Activated gamma-delta T cell treated with anti-CD3 and anti-CD28 coated beads, Interleukin-2, amount 50 U/mL, for 16 hours (primary cell): ENCODE measurements at places on chromosomes 7 and 10.

DNA sequence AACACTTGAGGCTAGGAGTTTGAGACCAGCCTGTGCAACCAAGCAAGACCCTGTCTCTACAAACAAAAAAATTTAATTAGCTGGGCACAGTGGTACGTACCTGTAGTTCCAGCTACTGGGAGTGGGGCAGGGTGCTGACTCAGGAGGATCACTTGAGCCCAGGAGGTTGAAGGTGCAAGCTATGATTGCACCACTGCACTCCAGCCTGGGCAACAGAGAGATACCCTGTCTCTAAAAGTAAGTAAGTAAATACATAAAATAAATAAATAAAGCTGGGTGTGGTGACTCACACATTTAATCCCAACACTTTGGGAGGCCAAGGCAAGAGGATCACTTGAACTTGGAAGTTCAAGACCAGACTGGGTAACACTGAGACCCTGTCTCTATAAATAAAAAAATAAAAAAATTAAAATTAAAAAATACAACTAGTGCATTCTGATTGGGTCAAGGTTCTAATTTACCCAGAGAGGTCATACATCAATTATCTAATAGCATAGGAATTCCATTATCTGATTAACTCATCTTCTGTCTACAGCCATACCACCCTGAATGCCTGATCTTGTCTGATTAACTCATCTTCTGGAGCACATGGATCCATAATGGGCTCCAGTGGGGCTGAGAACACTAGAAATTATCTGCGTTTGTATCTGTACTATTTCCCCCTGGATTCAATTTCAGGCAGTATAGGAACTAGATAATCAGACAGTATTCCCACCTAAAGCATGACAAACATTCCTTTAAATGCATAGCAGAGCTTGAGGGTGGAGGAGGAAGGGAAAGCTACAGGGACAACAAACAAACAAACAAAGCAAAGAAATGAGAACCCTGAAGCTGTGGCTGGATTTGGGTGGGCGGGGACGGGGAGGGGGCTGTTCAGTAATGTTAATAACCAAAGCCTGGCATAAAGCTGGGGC is 21.0 kb upstream of the HILPDA start:
- no peak for DNase-seq

DNA sequence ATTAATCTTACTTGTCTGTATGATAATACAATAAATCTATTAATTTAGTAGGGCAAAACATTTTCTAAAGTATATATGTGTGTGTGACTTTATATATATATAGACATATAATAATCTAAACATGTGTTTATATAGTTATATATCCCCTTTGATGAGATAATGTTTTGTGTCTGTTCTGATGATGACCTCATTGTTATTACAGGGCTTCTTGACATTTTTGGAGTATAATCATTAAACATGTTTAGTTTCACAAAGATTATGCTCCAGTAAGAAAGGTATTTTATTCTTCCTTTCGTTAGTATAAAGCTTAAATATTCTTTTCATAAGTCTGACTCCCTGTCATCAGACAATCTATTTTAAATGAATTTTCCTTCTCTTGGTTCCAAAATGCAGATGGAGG is 62.3 kb upstream of the CABCOCO1 start:
- DNase-seq, result no peak

DNA sequence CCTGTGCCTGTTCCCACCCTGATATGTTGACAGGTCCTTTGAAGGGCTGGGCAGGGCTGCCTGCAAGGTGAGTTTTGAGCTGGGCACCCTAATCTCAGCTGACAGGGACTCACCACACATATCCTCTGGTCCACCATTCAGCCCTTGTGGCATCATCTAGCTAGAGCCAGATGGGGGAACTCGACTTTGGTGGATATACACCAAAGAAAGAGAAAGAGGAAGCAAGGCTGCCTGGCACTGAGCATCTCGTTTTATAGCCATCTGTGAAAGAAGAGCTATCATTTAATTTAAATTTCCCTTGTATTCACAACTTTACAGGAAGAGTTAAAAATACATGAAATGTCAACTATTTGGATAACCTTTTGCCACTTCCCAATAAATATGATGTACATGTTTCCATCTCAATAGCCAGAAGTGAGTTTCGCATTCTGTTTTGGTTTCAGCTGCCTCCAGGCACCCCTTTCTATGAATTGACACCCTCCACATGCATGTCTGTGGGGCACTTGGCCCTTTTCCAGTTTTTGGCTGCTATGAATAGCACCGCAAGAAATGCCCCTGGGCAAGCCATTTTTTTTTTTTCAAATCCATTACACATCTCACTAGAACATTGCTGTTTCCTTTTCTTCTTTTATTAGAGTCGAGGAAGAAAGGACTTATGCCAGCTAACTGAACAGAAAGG is 22.9 kb upstream of the GRB10 start:
- DNase-seq, result no peak

DNA sequence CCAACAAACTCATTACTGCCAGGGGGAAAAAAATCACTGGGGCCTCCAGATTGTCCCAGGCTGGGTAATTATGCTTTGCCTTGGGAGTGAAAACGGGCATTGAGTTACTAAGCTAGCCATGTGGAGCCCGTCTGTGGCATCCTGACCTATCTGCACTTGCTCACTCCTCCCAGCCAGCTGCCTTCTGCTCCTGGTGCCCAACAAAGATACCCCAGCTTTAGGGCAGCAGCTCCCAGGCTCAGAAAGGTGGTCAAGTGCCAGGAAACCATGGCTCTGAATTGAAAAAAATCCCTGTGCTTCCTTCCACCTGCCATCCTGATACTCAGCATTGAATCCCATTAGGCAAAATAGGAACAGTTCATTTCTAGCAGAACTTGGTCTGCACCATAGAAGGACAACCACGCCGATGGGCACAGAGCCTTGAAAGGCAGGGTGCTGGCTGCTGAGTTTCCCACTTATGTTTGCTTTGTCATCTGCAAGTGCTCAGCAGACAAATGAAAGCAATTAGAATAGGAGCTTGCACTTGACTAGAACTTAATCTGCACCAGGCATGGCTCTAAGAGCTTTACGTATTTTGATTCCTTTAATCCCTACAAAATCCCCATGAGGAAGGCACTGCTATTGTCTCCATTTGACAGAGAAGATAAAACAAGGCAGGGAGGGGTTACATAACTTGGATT is 42.8 kb downstream of the HSPA12A start:
- DNase-seq, result no peak

GRCh38 chr10:7817984-7818294 is 366 bp upstream of the TAF3 start:
- DNase-seq, result no peak

GRCh38 chr10:70498970-70499835 is 20.6 kb downstream of the PALD1 start:
- DNase-seq, result no peak

- no peak for DNase-seq
These were observed 459.7 kb upstream of the SEMA3A start for GRCh38 chr7:84654273-84654672.

DNA sequence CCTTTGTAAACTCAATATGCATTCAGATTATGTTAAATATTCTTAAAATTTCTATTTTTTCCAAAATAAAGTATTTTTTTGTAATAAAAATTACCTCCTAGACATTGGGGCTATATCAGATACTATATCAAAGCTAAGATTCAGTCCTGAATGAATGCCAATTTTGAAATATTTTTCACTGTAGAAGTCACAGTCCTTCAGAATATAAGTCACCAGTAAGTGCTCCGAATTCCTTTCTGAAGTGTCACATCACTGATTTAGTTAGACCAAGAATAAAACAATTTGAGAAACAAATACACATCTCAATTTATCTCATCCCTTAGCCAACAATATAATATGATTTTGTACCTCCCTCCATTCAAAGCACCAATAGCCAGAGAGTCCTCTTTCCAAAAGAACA is 33.9 kb upstream of the GSAP start:
- no peak for DNase-seq

DNA sequence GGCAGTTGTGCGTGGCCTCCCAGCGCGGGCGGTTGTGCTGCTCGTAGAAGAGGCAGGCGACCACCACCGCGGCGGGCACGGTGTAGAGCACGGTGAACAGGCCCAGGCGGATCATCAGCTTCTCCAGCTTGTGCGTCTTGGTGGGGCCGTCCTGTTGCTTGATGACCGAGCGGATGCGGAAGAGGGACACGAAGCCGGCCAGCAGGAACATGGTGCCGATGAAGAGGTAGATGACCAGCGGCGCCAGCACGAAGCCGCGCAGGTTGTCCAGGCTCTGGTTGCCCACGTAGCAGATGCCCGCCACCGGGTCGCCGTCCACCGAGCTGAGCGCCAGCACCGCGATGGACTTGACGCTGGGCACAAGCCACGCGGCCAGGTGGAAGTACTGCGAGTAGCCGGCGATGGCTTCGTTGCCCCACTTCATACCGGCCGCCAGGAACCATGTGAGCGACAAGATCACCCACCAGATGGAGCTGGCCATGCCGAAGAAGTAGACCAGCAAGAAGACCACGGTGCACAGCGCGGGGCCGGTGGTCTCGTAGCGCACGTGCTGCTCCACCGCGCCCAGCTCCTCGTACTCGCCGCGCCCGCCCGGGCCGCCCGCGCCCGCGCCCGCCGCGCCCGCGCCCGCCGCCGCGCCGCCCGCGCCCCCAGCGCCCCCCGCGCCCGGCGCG is 2.2 kb downstream of the FZD8 start:
- DNase-seq, result no peak

DNA sequence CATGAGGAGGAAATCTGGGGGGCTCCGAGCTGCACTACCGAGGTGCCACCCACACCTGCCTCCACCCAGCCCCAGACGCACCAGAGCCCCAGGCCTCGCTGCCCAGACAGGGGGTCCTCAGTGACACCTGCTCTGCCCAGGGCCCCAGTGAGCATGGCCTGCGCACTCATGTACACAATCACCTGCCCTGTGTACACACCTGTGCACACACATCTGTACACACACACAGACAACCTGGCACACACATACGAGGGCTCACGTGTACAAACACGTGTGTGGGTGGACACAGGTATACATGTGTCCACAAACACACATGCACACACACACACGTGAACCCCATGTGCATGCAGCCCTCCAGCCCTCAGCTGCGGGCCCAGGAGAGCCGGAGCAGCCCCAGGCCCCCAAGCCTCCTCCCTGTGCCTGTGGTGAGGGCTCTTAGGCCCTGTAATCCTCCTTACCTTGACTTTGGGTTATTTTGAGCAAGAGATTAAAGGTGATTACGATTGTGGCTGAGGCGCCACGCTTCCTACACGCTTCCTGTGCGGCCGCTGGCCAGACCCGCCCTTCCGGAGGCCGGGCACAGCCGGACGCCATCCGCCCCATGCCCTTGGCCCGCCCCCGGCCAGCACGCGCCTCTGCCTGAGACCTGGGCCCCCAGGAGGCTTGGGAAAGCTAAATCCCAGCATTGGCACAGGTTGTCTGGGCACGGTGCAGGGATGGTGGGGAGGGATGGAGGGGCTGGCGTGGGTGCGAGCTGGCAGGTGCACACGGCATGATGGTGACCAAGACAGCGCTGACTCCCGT is 71.9 kb downstream of the ELFN1 start:
- DNase-seq, result no peak

DNA sequence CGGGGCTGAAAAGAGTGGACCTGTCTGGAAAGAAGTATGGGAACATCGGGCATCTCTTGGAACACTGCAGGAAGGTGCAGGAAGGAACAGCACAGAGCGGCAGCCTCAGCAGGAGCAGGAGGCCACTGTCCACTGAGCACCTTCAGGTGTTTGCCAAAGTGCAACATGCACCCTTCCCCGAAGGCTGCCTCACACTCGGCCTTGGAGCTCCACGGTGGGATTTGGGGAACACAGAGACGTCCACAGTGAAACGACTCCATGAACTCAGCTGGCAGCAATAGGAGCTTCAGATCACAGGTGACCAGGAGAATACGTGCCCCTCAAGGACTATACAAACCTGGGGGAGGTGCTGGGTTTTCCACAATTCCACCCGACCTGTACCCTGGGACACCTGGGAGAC is 140.3 kb upstream of the RET start:
- DNase-seq, result no peak

DNA sequence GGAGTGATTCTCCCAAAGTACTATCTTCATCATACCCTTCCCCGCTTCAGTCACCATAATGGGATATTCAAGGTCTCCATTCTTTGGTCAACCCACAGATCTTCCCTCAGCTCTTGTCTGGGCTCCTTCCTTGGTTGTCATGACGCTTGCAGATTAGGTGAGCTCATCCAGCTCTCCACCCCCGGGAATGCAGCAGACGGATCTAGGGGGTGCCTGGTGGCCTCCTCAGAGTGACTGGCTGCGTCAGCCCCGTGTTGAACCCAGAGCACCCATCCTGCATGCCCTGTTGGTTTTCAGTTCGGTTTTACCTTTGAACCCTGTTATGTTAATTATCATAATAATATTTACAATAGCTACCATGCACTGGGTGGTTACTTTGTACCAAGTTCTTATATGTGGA is 6.4 kb downstream of the NEURL1 start:
- DNase-seq, result no peak

DNA sequence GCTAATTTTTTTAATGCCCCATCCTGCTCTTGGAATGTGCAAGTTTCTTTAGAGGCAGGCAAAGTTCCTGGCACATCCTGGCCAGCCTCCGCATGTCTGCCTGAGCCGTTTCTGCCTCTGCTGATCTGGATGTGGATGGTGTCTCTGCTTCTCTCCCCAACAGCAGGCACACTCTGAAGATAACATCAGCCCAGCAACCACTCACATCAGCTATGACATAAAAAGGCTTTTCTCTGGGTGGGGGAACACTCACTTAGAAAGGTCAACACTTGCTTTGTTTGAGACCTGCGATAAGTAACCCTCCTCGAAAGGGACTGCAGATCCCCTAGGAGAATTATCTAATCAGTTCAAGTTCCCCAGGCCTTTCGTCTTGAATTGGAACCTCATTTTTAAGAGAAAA is 142.9 kb downstream of the FGFR2 start:
- DNase-seq, result no peak

DNA sequence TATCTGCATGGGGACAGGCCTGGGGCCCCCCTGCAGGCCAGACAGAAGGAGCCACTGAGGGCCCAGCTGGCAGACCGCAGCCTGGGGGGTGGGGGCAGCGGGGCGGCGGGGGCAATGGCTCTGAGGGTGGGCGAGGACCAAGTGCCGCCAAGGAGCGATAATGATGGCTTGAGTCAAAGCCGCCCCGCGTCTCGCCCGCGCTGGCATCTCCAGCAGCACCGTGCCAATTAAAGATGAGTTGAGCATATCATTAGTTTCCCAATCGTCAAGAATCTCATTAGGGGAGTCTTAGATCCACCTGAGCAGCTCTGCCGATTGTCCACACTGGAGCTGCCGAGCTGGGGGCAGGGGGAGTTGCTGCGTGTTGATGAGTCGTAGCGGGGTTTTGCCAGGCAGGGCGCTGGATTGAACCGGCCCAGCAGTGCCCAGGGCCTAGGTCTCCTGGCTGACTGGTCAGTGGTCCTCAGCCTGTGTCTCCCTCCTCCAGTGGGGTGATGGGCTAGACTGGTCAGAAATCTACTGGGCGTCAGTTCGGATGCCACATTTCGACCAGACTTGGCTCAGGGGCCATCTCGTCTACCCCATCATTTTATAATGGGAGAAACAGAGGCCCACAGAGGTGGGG is 41.0 kb upstream of the PSMG3 start:
- no peak for DNase-seq

- no peak for DNase-seq
These were observed 220.8 kb downstream of the FANK1 start for GRCh38 chr10:126117196-126117595.
